ENCODE measurements at places on chromosomes 5 and 9.
A peak's percentile ranks its signal among the peaks of the same experiment; 100 is the strongest.

- no peak for DNase-seq
These were observed 248.0 kb upstream of the GAS1 start for GRCh38 chr9:87195306-87195705.

DNA sequence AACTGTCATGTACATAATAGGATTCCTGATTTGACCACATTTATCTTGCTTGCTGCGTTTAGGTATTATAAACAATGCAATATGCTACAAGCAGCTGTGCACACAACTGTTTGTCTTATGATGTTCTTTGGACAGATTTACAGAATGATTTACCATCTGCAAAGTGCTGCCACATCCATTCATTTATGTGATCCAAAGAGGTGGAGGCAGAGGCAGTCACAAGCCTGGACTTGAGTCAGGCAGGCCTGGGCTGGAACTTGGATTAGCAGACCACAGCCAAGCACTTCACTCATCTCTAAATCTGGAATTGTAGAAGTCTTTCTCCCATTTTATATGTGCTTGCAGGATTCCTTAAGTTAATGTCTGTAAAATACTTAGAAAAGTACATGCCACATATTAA lies 149.0 kb downstream of the INSYN2B start:
- no peak for DNase-seq

DNA sequence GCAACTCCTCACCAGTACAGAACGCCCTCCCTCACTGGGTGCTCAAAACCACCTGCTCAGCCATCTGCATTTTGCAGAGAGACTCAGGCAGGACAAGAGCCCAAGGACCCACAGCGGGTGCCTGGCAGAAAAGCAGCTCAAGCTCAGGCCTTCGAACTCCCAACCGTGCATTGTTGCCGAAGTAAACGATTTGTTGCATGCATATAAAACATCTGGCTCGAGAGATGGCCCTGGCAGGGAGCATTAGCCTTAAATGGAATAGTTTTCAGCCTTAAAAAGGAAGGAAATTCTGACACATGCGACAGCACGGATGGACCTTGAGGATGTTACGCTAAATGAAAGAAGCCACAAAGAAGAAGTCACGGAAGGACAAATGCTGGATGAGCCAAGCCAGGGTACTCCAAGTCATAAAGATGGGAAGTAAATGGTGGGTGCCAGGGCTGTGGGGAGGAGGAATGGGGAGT lies 160.4 kb upstream of the PHYKPL start:
- DNase-seq = no peak

DNA sequence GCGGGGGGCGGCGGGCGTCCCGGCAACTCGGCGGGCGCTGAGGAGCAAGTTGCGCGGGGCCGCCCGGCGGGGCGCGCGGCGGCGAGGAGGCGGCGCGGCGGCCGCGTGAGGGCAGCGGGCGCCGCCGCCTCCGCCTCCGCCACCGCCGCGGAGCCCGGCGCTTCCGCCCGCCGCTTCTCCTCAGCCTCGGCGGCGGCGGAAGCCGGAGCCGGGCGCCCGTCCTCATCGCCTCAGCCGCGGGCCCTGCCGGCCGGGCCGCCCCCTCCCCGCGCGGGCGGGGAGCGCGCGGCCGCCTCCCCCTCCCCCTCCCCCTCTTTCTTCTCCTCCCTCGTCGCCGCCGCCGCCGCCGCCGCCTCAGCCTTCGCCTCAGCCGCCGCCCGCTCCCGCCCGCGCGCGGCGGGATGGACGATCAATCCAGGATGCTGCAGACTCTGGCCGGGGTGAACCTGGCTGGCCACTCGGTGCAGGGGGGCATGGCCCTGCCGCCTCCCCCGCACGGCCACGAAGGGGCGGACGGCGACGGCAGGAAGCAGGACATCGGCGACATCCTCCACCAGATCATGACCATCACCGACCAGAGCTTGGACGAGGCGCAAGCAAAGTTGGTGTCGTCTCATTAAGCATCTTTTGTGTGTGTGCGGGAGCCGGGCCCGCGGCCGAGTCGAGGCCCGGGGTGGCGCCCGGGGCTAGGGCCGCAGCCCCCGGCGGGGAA lies at the start of gene PBX3:
TSS of gene PBX3 (plus strand) at position 321 of the 712 bp plus-strand sequence.
- peak; percentile 66 for DNase-seq

DNA sequence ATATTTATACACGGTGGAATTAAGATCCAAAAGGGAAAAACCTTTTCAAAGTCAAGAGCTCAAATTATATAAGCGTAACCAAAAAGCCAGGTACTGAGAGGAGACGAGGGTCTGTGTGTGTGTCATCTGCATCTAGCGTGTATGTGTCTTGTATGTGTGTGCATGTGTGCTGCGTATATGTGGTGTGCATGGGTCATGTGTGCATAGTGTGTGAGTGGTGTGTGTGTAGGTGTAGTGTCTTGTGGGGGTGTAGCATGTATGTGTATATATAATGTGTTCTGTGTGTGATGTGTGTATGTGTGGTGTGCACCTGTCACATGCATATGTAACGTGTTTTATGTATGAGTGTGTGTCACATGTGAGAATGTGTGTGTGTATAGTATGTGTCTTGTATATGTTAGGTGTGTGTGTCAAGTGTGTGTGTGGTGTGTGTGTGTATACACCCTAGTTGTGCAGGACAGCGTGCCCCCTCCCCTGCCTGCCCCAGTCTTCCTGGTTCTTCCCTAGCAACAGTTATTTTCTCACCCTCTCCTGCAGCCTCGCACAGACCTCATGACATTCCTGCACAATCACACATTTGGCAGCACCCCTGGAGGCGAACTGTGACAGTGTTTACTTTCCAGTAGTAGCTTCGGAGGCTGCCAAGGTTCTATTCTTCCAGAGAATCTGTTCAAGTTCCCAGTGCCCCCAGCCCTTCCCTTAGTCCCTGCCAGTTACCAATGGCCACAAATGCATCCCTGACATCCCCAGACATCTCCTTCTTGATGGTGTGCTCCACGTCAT lies 27.1 kb upstream of the TNIP1 start:
- DNase-seq = peak; percentile 83

GRCh38 chr5:155735388-155735787 lies 591.6 kb upstream of the SGCD start:
- DNase-seq = no peak

DNA sequence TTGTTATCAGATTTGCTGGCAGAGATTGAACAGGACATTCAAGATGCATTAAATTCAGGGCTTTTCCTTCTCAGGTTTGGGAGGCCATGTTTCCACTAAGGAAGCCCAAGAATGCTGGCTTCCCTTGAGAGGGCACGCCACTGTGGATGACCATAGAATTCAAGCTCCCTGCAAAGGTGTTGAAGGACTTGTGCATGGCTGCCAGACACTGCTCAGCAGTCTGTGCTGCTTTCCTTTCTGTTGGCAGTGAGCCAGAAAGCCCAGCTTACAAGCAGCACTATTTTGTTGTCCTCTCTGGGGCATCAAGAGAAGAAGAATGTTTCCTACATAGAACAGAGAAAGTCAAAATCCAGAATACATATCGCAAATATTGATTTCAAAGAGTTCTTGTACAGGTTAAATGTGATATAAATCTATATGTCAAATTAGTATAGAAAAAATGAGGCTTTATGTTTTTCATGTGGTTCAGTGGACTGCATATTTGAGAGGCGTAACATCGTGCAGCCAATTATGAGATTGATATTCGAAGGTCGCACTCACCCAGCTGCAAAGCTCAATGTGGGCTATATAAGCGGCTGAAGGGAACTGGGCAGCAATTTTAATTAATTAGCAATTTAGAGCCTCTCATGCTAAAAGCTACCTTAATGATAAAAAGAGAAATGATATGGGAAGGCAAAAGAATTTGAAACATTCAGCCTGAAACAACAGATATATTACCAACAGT lies 103.1 kb upstream of the ISL1 start:
- no peak for DNase-seq

DNA sequence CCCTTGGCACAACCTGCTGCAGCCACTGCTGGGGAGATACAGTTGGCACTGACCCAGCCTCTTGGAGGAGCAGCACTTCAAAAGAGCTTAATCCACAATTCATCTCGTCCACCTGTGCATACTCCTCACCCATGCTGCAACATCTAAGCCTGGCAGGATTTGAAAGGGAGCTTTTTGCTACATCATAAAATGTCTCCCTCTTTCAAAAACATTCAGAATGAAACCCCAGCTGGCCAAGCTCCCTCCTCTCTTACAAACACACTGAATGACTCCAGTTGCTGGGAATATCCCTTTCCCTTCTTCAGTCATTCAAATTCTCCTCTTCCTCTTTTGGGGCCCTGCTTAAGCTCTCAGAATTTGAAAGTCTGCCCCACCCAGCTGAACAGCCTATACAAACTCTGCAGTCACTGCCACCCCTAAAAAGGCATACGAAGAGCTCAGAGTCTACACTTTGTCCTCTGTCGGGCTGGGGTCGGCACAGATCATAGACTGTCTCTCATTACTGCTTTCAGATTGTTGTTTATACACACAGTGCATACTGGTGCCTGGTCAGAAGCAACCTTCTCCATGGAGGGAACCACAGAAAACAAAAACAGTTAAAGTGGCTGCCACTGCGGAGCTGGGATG lies 8.8 kb upstream of the C5orf15 start:
- no peak for DNase-seq

- no peak for DNase-seq
These were observed 354.6 kb downstream of the BNC2 start for GRCh38 chr9:16515879-16516301.

DNA sequence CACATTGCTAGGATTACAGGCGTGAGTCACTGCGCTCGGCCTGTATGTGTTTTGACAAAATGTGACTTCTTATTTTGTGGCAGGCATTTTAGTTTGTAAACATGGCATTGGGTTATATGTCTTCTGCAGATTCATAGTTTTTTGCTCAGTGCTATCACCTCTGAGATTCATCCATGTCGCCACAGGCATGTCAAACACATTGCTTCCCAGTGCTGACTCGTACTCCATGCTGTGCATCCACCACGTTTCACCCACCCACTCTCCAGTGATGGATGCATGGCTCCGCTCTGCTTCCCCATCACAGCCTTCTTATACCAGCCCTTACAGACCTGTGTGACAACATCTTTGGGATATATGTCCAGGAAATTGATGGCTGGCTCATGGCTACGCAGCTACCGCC lies 158.8 kb downstream of the GAS1 start:
- DNase-seq = no peak

DNA sequence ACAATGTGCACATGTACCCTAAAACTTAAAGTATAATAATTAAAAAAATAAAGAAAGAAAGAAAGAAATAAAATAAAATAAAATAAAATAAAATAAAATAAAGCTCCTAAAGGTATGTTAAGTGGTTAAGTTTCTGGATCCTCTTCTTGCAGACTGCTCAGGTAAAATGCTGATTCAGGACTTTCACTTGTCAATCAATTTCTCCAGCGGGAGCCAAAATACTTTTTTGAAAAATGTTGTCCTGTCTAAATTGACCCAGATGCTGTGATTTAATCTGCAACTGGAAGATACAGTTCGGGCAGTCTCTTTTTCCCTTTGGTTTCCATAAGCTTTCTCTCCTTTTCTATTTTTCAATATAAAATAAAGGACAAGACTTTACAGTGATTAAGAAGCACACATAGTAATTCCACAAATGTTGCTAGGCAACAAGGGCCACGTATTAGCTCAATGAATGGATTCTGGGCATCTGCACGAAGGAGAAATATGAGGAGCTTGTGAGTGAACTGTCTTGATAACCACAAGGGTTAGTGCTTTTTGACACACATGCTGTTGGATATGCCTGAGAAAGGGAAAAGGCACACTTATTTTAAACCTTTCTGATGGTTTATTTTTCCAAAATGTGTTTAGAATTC lies 38.6 kb downstream of the HTR4 start:
- no peak for DNase-seq

- no peak for DNase-seq
These were observed 260.8 kb downstream of the AUH start for GRCh38 chr9:91100878-91101450.

DNA sequence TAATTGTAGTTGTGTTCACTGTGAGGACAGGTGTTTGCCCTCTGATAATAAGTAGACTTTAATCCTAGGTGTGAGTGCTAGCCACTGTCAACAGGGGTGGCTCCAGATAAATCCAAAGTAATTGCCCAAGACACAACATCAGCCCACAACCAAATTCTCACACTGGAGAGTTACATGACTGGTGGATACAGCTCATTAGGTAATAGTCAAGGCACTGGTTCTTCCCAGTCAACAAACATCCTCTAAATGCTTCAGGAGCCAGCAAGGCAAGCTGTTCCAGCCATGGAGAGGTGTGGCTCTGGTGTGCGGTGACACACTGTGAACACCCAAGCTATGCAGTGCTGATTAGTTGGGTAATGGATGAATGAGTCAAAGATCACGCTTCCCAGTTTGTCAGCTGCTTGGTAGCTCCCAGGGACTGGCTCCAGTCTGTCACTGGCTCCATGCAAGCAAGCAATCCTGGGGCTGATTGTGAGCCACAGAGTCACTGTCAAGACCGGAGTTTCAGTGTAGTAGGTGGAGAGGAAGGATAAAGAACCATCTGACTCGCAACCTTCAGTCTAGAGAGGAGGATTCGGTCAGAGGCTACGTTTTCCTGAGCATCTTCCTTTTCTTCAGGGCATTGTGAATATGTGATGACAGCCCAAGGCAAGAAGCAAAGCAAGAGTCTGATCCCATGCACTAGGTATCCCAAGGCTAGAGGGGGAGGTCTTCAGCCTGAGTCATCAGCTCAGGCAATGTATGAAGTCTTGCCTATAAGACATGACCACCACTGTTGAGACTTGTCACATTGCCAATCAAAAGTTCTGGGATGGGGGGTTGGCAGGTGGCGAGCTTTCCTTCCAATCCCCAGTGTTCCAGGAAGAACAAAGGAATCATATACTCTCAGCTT lies 63.1 kb downstream of the UGCG start:
- DNase-seq = peak; percentile 44

- DNase-seq = no peak
These were observed 36.3 kb upstream of the PTPRD start for GRCh38 chr9:10649076-10649475.

GRCh38 chr5:54644226-54644625 lies 126.7 kb downstream of the SNX18 start:
- no peak for DNase-seq

GRCh38 chr5:164336276-164336675 lies 830.9 kb downstream of the MAT2B start:
- DNase-seq = no peak

DNA sequence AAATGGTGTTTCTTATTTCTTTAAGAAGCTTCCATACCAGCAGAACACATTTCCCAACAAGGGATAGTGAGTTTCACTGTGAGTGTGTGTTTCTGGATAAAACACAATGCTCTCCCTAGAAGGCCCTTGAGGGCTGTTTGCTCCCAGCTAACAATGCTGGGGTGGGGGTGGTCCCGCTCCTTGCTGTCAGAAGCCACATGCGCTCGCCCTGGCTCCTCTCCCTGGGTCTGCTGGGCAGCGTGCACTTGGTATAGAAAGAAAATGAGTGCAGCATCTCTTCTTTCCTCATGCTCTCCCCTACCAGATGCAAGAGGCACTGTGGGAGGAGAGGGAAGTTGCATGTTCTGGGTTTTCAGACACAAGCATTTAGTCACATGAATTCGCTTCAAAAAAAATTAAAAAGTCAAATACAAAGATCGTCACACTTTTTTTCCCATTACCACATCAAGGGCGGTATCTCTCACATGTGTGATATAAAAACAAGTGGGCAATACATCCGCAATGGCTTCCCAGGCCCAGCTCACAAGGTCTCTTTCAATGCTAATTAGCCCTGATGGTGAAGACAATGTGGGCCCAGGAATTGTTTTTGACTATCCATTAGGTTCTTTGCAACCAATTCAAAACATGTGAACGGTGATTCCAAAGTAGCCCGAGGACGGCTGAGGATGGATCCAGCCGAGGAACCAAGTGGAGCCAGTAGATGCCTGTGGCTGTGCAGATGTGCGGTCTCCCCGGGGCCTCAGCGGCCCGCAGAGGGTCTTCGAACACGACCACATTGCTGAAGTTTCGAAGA lies 603.6 kb downstream of the IRX1 start:
- no peak for DNase-seq

GRCh38 chr9:88383176-88383575 lies 5.1 kb upstream of the SPIN1 start:
- DNase-seq = no peak

Data from left colon (tissue), 2 donors.